ENCODE measurements at places on chromosomes 6 and 20. TPM values are rescaled to one million over a fixed set of nuclear protein-coding genes. Genes with fewer than 3 reads are reported as not detected.

BNIP5 gene
- 29.1 TPM for total RNA-seq

SLC35D3 gene
- not detected for total RNA-seq

CHRNA4 gene
- total RNA-seq = 0.12 TPM

DNA sequence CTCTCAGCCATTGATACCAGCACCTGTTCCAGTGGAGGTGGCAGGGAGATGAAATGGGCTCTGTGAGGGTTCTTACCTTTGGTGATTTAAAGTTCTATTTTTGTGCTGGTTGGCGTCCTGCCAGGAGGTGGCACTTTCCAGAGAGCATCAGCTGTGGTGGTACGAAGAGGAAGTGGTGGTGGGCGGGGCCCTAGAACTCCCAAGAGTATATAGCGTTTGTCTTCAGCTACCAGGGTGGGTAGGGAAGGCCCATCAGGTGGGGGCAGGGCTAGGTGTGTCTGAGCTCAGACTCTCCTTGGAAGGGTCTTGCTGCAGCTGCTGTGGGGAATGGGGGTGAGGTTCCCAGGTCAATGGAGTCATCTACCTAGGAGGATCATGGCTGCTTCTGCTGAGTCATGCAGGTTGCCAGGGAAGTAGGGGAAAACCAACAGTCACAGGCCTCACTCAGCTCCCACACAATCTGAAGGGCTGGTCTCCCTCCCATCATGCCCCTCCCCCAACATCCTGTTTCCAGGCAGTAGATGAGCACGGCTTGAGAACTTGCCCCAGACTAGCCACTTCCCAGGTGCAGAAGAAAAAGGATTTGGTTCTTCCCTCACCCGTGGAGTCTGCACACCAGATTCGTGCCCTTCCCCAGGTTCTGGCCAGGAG, 46.6 kb downstream of the MOXD1 start:
- no peak for DNase-seq

- no peak for DNase-seq
These were observed 12.1 kb upstream of the CHRNA4 start for GRCh38 chr20:63372971-63373885.

- DNase-seq = no peak
These were observed 44.8 kb downstream of the RIPOR2 start for GRCh38 chr6:24891004-24891403.

GRCh38 chr6:56032715-56033260, 157.4 kb upstream of the BMP5 start:
- no peak for DNase-seq

DNA sequence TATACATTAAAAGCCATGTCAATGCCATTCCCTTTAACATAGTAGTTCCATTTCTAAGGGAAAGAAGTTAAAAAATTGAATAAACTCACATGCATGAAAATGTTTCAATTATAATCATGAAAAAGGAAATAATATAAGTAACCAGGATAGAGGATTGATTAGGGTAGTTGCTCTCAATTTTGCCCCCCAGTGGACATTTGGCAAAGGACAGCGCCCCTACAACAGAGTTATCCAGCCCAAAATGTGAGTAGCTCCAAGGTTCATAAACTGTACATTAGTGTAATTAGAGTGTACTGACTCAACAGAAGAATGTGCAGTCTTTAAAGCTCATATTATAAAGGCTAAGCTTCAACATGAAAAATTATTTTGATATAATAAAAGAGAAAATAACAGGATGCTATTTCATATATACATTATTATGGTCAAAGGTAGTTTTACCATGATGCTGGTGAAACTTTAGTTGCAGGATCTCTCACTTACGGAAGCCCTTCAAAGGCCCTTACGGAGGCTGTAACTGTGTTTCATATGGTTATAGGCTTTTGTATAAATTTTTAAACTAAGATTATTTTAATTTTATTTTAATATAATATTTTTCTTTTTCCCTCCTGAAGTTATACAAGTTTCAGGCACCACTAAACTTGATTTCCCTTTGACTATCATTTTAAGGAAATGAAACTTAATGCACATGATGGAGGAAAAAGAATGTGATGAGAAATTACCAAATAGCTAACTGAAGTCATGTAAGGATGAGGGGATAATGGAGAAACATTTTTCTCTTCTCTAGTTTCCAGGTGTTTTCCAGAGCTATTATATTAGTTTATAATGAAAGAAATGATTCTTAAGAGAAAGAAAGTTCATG, 403.6 kb downstream of the PLCB1 start:
- DNase-seq = no peak
